ENCODE measurements at places on chromosomes 4 and X. TPM values are rescaled to one million over a fixed set of nuclear protein-coding genes. Genes with fewer than 3 reads are reported as not detected.

DNA sequence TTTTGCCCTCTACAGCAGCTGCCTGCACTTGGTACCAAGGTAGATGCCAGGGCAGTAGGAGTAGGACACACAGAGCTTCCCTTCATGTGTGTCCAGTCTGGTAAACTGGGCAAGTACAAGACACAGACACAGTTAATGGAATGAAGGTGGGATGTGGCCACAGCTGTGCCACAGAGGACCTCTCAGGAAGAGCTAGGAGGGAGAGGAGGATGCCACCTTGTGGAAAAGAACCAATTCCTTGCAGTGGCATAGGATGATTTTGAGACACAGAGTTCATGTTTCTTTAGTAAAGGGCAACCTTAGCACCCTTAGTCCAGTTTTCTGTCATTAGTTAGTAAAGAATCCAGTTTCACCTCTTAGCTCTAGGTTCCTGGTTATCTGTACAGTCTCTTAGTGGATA is 36.3 kb upstream of the TBC1D14 start:
- DNase-seq, result no peak

DNA sequence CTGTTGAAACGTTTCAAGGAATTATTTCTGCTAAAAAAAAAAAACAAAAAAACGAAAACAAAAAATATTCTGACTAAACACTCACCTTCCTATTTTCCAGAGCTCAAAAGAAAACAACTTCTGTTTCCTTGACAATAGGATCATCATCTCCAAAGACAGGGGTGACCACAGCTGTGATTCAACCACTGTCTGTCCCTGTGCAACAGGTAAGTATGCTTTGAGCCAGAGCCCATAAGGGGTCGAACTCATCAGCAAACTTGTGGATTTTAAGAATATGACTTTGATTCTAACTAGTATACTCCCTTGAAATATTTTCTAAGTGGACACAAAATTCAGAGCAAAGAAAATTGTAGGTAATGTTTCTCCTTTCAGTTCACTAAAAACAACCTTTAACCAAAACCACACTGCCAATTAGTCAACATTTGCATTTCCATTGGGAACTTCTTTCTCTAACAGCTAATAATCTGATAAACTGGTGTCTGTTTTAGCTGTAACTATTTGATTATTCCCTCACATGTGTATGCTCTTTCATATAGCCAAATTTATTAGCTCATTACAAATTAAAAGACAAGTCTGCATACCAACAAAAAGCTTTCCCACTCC is 186.1 kb downstream of the PALLD start:
- DNase-seq, result no peak

DNA sequence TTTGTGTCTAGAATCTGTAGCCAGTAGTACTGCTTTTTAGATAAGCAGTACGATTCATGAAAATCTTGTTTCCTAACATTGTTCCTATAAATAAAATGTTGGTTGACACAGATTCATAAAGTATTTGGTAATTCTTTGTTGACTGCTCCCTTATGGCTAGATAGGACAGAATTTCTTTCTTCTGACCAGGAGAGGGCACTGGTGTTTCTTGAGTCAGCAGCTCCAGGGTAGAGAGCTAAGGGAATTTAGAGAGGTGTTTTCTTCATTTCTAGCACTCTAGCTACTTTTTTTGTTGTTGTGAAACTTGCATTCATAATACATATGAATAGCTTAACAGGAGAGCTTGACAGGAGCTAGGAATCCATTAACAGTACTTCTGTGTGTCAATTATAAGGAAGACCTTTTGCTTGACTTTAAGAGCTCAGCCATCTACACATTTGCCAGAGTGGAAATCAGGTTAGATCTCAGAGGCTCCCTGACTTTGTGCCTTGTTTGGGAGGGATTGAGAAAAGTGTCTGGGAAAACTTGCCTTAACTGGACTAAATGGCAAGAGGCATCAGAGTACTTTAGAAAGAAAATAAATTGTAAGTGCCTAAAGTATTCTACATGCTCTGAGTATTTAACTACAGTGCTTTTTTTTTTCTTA is 756.1 kb downstream of the SH3BGRL start:
- DNase-seq, result no peak

DNA sequence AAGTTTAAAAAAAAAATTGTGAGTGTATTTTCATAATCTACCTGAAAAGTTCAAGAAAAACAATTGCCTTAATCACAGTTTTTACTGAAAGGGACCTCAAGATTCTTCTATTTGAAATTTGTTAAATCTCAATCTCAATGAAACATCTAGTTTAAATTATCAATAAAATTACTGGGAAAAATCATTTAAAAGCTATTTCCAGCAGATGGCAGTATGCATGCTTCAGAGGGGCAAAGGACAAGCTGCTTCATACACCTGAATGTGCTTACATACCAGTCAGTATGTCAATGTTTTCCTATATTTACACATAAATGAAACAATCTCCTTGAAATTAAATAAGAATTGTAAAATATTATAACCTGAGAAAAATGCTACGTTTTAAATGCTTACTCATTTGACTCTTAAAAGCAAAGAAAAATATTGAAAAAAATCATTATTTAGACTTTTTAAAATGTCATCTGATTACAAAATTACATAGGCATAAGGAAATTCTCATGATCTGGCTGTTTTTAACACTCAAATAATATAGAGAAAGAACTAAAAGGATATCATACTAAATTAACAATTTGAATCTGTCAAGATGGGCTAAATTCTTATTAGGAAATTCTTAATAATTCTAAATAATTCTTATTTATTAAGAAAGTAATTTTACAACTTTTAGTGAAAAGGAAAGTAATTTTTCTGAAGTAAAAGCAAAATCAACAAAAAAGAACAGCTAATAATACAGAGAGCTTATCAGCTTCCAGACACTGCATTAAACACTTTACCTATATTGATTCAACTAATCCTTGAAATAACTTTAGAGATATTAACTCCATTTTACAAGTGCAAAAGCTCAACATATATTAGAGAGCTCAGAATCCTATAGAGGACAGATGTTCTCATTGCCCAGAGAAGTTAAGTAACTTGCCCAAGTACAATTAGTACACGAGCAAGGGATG is 242.1 kb downstream of the ADAMTS3 start:
- no peak for DNase-seq

GRCh38 chr4:13912436-13912925 is 285.0 kb upstream of the BOD1L1 start:
- DNase-seq, result no peak

Gene GRSF1
- total RNA-seq, result 97.3 TPM

GRCh38 chr4:19512086-19512485 is 739.6 kb upstream of the SLIT2 start:
- DNase-seq, result no peak

GRCh38 chrX:24767557-24767956 is 73.8 kb downstream of the POLA1 start:
- DNase-seq, result no peak

Gene CFAP99
- not detected for total RNA-seq

DNA sequence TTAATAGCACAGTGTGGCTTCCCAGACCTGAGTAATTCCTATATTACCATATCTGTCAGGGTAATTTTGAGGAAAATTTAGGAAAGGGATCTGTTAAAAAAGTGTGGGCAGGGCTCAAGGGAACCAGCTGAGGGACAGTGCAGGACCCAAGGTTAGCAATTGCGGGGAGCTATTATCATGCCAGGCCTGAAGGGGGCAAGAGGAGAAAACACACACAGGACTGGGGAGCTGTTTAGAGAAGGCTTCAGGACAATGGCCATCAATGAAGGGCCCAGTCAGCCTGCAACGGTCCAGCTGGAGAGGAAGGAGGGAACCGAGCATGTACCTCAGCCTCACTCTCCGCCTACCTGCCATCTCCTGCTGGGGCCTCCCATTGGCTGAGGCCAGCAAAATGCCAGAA is 19.0 kb upstream of the NHS start:
- no peak for DNase-seq

Gene ZBTB33
- 12.9 TPM for total RNA-seq

- DNase-seq, result peak; percentile 52
Measured at GRCh38 chr4:98516042-98516440, 142.4 kb downstream of the TSPAN5 start.

GRCh38 chr4:56791316-56791715 is 30.2 kb downstream of the SPINK2 start:
- DNase-seq, result no peak

DNA sequence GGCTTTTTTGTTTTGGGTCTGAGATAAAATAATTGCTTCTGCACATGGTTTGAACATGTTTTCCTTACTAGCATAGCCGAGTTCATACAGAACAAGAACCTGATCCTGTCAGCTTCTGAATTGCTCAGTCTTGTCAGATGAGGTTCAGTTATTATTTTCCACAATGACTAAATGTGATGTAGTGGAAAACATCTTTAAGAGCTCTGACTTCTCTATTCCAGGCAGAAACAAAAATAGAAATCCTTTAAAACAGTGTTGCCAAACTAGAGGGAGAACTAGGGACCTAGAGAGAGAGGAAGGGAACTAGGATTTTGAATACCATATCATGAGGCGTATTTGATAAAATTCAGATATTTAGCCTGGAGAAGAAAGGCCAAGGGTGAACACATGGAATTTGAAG is 2.0 kb downstream of the ATP6AP2 start:
- DNase-seq, result no peak

DNA sequence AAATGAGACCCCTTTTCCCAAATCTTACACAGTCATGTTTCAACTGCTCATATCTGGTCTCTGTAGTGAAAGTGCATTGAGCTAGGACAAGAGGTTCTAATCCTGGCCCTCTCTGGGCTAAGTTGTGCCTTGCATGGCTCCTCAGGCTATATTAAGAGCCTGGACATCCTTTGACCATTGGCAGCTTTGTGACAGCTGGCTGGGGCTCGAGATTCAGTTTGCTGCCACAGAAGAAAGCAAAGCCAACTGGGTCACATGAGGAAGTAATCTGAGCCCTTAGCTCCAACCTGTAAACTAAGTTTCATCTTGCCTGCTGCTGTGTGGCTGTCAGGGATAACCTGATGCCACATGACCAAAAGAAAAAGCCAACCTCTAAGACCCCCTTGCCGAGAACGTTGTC is 51.8 kb upstream of the JADE1 start:
- no peak for DNase-seq

- DNase-seq, result no peak
Measured at GRCh38 chrX:140190441-140191108, 225.3 kb upstream of the CXorf66 start.

Gene MTM1
- 4.1 TPM for total RNA-seq

Gene SH2D1A
- total RNA-seq, result not detected

DNA sequence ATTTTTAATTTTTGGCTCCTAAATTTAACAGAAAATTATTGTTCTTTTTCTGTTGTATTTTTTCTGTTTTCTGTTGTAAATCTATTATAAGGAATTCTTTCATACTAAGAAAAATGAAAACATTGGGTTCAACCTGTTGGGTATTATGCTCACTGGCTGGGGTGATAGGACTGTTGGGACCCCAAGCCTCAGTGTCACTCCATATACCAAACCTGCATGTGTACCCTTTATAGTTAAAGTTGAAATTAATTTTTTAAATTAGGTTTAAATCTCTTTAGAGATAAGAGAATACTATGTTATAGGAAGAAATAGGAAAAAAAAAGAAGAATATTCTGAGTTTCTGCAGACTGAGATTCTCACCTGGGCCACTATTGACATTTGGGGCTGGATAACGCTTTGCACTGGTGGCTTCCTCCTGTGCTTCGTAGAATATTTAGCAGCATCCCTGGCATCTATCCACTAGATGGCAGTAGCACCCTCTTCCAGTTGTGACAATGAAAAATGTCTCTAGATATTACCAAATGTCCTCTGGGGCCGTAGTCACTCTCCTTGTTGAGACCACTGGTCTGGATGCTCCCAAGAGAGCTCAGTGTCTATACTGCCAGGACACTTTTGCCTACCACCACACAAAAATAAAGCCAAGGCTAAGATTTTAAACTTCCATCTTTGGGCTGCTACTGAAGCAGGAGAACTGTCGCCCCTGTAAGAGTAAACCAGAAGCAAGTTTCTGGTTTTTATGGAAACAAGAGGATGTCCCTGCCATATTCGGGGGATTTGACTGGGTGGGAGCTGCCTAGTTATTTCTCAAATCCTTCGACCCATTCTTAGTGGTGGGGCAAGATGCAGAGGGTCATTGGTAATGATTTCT is 22.4 kb upstream of the CLTRN start:
- no peak for DNase-seq

- no peak for DNase-seq
Measured at GRCh38 chr4:108700081-108700757, 49.8 kb downstream of the OSTC start.

GRCh38 chr4:99868126-99868596 is 26.1 kb downstream of the LAMTOR3 start:
- no peak for DNase-seq

Gene EDNRA
- 3.9 TPM for total RNA-seq

DNA sequence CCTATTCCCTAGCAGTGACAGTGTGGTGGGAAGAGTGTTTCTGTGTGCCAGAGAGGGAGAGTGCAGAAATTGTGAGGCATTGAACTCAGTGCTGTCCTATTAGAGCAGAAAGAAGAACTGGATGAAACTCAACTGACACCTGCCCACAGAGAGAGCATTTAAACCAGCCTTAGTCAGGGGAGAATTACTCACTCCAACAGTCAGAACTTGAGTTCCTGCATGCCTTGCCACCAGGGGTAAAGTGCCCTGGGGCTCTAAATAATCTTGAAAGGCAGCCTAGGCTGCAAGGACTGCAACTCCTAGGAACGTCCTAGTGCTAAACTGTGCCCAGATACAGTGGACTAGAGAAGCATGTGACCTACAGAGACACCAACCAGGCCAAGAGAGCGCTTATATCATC is 12.8 kb downstream of the CYSLTR1 start:
- DNase-seq, result no peak

GRCh38 chr4:63607169-63607872 is 801.9 kb downstream of the TECRL start:
- no peak for DNase-seq

DNA sequence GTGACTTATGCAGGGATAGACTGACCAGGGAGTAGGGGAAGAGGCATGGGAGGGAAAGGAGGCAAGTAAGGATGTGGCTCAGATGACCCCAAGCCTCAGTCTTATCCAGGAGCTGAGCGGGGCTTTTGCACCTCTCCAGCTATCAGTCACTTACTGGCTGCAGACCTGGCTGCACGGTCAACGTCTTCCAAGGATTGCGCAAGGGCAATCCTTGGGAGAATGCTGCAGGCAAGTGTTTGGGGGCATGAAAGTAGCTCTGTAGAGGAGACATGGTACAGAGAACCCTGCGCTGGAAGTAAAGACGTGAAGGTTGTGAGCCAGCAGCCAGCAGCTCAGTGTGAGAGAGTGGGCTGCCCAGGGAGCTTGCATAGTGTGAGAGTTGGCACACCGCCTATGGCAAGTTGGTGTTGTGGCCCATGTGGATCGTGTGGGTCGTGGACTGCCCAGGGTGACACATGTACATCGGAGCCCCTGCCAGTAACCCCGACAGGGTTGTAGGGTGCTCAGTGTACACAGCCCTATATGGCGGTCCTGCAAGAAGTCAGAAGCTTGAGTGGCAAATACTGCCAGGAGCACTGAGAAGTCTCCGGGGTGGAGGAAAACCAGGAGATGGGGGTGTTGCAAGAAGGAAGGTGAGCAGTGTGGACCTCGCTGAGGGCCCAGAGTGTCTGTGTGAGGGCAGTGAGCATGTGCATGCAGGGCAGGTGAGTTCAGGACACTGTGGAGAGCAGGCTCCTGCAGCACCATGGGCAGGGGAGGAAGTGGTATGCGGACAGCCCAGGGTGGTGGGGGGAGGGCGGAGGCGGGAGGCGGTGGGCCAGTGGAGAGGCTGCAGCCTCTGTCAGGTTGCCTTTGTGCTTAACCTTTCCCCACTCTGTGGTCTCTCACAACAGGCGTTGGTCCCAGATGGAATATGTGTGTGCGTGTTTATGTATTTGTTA is 50.9 kb downstream of the KIT start:
- no peak for DNase-seq

- no peak for DNase-seq
Measured at GRCh38 chr4:8912506-8912905, 40.9 kb upstream of the HMX1 start.

Gene MFAP3L
- 8.7 TPM for total RNA-seq

All from epithelial cell of proximal tubule (primary cell).